ENCODE measurements at places on chromosomes 7 and 10.

GRCh38 chr10:77925410-77925794 lies 1.2 kb downstream of the DLG5 start:
- peak; percentile 46 for DNase-seq

GRCh38 chr10:106548832-106549231 lies 615.7 kb downstream of the SORCS1 start:
- no peak for DNase-seq

GRCh38 chr10:96495544-96495943 lies 18.2 kb downstream of the TLL2 start:
- no peak for DNase-seq

- DNase-seq = no peak
These were observed 675.1 kb upstream of the PCDH15 start for GRCh38 chr10:55476129-55476528.

GRCh38 chr7:130989101-130989795 lies 255.2 kb upstream of the KLF14 start:
- no peak for DNase-seq

DNA sequence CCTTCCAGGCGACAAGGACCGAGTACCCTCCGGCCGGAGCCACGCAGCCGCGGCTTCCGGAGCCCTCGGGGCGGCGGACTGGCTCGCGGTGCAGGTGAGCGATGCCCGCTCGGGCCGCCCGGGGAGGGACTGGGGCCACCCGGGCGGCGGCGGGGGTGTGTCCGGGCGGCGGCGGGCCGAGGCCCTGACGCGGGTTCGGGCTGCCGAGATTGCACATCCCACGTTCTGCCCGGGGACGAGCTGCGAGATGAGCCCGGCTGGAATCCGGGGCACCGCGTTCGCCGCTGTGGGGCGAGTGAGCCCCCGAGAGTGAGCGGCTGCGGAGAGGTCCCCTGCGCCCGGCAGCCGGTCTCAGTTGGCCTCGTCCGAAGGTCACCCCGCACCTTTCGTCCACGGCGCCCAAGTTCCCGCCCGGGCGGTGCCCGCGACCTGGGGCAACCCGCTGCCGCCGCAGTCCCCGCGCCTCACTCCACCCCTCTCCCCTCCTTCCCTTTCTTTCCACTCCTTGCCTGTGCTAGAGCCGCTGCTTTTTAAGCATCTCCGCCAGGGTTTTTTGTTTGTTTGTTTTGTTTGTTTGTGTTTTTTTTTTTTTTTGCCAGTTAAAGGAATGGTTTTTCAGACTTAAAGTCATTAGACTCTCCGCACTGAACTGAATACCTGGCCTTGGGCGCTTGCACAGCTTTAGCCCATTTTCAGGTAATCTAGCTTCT lies 515 bp downstream of the RALA start:
- no peak for DNase-seq

Data from HCEC 1CT (cell line).